ENCODE measurements at places on chromosomes 5 and 9.

- no peak for DNase-seq
Measured at GRCh38 chr5:59041355-59041754, 458.5 kb downstream of the RAB3C start.

DNA sequence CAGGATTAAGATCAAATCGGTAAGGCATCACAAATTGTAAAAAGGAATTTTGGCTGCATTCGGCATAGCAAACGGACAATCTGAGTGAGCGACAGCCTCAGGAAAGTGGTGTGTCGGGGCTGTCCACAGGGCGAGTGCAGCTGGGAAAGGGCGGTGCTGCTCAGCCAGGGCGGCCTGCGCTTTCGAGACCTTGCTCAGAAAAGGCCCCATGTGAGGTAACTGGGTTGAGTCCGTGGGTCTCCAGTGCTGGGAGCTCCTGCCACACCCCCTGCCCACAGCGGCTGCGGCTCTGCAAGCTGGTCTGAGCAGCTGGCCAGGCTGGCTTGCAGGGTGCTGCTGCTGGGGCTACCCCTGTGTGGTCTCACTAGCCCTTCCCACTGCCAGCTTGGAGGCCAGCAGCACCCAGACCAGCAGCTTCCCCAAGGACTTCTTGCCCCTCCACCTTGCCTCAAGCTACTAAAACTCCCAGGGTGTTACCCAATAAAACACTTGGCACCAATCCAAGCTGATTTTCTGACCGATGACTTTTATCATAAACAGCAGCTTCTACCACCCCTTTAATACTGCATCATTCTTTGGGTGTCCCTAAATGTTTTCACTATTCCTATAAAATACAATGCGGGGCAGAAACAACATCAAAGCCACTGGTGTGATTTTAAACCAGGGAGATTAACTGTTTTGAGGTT lies 6.2 kb downstream of the SURF2 start:
- DNase-seq: no peak

DNA sequence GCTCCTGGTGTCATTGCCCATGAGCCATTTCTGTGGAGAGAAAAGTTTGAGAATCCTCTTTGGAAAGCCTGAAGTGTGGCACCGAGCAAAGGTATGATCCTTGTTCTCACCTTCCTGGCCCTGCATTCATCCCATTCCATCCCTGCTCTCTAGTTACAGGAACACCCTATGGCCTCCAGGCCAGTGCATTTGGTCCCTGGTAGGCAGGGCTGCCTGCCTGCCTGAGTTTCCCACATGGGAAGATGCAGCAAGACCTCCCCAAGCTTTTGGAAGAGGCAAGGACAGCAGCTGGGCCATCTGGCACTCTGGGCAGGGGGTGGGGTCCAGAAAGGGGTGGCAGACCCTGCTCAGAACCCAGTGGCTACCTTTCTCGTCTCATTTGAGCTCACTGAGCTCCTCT lies 24.5 kb downstream of the IGIP start:
- DNase-seq: no peak

- DNase-seq: no peak
Measured at GRCh38 chr9:77750284-77750683, 102.2 kb upstream of the GNA14 start.

- DNase-seq: no peak
Measured at GRCh38 chr5:178433273-178433775, 156.9 kb downstream of the COL23A1 start.
